Cerebellar nuclear complex (tissue), 1 donor: ENCODE measurements at places on chromosomes 13 and 19.

DNA sequence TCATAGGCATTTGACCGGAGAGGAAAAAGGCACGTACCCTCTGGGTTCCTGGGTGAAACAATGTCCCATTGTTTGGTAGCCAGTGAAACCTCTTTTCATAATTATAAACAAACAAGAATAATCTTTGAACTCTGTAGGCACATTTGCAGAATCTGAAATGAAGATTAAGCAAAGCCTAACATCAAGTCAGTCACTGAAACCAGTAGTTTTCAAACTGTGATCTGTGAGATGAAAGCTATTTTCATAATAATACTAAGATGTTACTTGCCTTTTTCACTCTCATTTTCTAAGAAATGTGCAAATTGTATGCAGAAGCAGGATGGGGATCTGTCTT lies 105.4 kb downstream of the WDFY2 start:
- no peak for DNase-seq

GRCh38 chr13:35283856-35284255 lies 192.6 kb downstream of the MAB21L1 start:
- DNase-seq, result no peak

DNA sequence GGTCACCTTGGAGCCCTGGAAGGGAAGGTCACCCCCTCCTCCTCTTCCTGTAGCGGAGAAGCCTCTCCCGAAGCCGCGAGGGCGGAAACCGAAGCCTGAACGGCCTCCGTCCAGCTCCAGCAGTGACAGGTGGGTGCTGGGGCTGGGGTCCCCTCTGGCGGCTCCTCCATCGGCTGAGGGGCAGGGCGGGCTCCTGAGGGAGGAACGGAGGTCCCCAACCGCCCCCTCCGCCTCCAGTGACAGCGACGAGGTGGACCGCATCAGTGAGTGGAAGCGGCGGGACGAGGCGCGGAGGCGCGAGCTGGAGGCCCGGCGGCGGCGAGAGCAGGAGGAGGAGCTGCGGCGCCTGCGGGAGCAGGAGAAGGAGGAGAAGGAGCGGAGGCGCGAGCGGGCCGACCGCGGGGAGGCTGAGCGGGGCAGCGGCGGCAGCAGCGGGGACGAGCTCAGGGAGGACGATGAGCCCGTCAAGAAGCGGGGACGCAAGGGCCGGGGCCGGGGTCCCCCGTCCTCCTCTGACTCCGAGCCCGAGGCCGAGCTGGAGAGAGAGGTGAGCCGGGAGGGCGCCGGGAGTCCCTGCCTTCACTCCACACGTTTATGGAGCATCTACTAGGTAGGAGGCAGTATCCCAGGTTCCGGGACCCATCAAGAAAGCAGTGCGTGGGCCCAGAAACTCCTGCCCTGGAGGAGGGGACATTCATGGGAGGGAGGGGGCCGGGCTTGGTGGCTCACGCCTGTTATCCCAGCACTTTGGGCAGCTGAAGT lies 22.0 kb downstream of the HDGFL2 start:
- DNase-seq, result no peak

DNA sequence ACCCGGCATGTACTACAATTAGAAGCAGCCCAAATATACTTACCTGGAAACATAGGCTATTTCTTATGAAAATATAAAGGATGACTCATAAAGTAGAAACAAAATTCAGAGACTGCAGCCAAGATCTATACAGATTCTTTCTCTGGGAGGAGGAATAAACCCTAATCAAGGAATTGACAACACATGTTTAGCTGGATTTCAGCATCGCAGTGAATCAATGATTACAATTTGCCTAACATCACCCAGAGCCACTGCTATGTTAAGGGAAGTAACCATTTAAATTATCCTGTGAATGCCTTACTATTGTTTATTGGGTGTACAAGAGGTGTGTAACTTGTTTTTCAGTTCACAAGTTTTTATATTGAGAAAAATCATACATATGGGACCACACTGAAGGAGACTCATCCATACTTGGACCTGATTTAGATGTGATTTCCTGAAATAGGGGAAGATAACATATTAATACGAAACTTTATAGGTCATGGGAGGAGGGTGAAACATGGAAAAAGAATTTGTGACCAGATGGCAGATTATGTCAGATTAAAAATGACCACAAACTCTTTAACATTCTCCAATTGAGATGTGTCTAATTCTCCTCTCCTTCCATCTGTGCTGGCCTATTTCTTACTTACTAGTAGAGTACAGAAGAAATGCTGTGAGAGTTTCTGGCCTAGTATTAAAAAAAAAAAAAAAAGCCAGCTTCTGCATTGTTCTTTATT lies 1168.4 kb downstream of the SLITRK1 start:
- no peak for DNase-seq

- DNase-seq, result no peak
These were observed 108.3 kb downstream of the SACS start for GRCh38 chr13:23325191-23325590.

GRCh38 chr13:36294096-36294495 lies 3.5 kb downstream of the CCDC169 start:
- no peak for DNase-seq

- DNase-seq, result no peak
These were observed 190.9 kb upstream of the RNF113B start for GRCh38 chr13:98368019-98368418.

GRCh38 chr13:109610517-109610916 lies 175.9 kb downstream of the IRS2 start:
- DNase-seq, result no peak

GRCh38 chr19:14366529-14366928 lies 14.7 kb upstream of the ADGRE5 start:
- no peak for DNase-seq

- DNase-seq, result no peak
These were observed 3.6 kb downstream of the ISOC2 start for GRCh38 chr19:55457683-55458457.
